Fibroblast of mammary gland (primary cell): ENCODE measurements at places on chromosomes 7 and 10.

DNA sequence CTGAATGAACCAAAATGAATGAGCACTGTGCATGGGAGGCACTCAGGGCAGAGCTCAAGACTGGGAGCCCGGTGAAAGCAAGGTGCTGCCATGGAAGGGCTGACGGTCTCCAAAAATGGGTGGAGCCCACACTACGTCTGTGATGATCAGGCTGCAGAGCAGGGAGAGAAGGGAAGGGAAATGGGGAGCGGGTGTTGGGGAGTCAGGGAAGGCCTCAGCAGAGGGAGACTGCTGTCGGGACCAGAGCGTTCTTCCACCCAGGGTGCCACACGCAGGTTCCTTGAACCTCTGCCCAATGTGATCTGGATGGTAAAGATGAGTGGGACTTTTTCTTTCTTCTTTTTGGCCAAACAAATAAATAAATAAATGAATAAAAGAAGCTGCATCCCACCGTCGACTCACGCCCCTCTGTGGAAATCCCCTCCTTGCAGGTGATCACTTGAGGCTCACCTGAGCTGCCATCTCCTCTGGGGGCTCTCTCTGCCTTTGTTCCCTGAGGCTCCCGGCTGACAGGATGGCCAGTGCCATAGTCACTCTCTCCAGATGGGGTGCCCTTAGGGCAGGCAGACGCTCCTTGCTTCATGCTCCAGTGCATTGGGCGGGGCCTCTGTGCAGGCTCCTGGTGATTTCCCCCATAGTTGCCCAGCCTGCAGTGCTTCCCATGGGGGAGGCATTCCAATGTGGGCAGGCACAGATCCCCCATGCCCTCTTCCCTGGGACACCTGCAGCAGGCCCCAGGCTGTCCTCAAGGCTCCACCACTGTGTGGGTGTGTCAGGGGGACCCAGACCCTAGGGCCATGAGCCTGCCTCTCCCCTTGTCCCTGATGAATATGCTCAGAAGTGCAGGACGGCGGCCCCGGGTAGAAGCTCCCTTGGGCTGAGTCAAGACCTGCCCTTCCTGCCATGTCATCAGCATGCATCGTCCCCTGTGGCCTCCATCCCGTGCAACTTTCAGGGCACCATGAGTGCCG, 131.8 kb downstream of the PTPN20 start:
- DNase-seq: no peak

DNA sequence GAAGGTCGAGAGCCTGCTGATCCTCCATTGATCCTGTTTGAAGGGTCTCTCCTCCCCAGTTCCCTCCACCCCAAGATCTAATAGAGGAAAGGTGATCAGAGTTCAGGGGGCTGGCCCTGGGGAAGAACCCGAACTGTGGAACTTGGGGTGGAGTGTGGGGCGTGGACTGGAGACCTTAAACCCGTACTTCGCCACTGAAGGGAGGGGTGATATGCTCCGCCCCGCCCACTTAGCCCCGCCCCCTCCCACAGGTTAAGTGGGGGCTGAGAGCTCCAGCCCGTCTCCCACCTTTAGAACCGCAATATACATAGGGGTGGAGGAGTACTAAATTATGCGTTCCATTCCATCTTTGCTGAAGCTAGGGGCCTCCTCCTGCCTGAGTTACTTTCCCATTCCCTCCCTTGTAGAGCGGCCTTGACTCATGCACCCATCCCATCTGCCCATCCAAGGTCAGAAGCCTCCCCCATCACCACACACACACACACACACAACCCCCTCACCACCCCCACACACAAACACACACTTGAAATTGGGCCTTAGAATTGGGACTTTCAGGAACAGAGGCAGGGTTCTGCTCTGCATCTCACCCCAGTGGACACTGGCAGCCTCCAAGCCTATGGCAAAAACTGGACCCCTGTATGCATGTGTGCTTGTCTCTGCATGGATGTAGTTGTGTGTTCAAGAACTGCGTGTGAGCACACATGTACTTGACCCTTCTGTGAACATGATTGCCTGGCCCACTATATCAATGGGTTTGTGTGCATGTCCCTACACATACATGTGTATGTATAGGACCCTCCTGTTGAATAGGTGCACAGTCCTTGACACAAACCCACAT, 991 bp downstream of the SEMA4G start:
- DNase-seq: no peak

- no peak for DNase-seq
Measured at GRCh38 chr7:17022920-17023319, 141.1 kb upstream of the AGR3 start.

DNA sequence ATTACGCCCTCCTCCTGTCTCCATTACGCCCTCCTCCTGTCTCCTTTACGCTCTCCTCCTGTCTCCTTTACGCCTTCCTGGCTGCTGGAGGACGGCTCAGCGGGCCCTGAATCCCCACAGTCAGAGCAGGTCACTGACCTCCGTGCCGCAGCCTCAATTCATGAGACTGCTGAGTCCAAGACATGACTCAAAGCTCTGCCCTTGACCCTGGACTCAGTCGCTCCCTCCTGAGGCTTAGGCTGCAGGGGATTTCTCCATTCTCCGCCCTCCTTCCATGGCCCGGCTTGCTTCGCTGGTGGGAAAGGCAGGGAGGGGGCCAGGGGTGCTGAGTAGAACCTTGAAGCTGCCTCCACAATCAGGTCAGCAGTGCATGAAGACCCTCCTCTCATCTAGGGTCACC, 21.0 kb upstream of the FOXL3 start:
- no peak for DNase-seq

DNA sequence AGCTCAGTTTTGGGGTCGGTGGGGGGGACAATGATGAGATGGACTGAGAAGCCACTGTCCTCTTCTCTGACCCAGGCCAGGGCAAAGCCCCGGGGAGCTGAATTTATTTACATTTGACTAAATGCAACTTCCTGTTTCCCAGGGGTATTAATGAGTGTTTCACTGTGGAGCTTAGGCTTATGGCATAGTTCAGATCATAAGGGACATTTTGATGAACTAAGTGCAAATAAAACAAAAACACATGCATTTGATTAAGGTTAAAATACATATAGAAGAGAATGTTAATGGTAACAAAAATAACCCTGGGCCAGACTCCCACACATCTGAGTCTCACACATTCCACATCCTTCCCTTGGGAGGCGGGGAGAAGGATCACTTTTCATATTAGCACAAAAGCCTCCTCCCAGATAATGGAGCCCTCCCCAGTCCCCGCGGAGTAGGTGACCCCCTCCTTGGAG, 320.6 kb downstream of the FRMD4A start:
- DNase-seq: peak; percentile 87

GRCh38 chr10:65284495-65285041, 1641.3 kb upstream of the LRRTM3 start:
- no peak for DNase-seq

DNA sequence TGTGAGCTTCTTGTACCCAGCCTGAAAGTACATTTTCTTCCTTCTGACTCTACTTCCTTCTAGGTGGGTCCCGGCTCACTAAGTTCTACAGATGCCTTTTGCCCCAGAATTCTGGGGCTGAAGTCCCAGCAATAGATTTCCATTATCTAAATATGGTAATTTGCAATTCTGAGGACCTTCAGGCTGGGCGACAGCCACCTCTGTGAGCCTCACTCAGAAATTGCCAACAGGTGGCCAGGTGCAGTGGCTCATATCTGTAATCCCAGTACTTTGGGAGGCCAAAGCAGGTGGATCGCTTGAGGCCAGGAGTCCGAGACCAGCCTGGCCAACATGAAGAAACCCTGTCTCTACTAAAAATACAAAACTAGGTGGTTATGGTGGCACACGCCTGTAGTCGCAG, 23.7 kb downstream of the CREM start:
- DNase-seq: no peak

DNA sequence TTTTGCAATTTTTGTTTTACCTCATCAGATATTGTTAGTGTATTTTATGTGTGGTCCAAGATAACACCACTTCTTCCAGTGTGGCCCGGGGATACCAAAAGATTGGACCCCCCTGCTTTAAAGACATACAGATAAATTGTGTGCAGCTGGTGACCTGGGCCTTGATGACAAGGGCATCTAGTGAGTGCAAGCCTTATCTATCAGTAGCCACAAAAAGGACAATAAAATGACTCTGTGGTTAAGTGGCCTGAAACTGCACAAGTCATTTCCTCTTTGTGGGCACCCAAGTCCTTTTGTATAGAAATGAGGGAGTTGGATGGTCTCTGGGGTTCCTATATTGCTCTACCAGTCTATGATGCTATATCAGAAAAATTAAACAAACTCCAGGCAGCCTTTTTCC, 98.1 kb downstream of the PARD3 start:
- DNase-seq: no peak

GRCh38 chr7:7178081-7178480, 4.3 kb upstream of the C1GALT1 start:
- DNase-seq: no peak

DNA sequence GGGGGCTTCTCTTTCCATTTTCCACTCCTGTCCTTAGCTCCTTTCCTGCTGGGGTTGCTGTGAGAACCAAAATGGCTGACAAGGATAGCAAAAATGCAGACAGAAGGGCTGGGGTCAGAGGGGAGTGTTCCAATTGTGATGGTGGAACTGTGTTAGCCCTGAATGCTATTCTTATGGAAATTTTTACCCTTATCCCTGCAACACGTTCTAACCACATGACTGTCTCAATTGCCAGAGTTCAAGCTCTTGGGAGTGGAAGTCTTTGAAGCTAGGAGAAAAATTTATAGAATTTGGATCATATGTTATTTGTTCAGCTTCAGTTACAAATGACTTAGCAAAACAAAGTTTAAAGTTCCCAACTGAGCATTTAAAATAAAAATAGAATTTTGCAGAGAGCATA, 134.1 kb downstream of the ADCYAP1R1 start:
- DNase-seq: no peak

DNA sequence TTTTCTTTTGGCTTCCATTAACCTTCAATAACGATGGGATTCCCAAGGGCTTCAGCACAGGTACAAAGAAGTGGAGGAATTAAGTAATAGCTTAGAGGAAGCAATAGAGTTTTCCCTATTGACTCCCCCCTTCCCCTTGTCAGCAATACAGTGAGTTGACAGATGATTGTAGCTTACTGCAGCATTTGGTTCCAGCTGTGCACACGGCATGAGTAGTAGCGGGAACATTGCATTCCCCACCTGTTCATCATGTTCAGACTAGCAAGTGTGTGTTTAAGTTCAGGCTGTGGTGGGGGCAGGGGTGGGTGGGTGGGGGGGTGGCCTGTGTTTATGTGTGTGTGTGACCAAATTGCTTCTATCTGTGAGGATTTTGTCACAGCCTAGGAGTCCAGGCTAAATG, 4.6 kb upstream of the ADRA2A start:
- DNase-seq: no peak

GRCh38 chr7:133556048-133556447, 303.2 kb downstream of the EXOC4 start:
- no peak for DNase-seq

DNA sequence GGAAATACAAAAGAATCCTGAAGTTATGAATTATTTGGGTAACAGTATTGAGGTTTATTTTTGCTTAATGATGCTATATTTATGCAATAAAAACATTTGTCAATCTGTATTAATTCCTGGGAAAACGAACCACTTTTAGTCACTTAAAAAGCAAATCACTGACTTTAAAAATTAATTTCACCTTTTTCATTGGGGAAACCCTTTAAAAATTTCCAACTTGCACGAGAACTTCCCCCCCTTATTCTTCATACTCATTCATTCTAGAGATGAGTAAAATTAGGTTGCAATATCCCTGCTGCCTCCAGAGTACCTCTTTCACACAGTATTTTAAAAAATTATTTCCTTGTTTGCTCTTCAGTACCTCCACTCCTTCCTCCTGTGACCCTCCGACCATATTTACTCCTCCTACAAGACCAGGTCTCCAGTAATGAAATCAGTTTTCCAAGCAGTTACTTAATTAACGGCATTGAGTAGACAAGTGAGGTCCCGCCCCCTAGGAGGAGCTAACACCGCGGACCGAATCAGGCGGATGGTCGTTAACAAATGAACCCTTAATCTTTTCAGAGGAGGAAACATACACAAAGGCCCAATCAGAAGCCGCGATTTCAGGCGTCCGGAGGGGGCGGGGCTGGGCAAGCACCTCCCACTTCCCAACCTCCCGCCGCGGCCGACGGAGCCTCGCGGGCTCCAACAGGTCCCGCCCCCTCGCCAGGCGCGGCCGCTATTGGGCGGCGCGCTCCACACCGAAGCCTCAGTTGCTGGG, 465 bp upstream of the TRIM24 start:
- peak; percentile 96 for DNase-seq

GRCh38 chr7:28618383-28618782, 206.1 kb downstream of the CREB5 start:
- no peak for DNase-seq

GRCh38 chr10:11272915-11273389, 255.3 kb downstream of the CELF2 start:
- no peak for DNase-seq

DNA sequence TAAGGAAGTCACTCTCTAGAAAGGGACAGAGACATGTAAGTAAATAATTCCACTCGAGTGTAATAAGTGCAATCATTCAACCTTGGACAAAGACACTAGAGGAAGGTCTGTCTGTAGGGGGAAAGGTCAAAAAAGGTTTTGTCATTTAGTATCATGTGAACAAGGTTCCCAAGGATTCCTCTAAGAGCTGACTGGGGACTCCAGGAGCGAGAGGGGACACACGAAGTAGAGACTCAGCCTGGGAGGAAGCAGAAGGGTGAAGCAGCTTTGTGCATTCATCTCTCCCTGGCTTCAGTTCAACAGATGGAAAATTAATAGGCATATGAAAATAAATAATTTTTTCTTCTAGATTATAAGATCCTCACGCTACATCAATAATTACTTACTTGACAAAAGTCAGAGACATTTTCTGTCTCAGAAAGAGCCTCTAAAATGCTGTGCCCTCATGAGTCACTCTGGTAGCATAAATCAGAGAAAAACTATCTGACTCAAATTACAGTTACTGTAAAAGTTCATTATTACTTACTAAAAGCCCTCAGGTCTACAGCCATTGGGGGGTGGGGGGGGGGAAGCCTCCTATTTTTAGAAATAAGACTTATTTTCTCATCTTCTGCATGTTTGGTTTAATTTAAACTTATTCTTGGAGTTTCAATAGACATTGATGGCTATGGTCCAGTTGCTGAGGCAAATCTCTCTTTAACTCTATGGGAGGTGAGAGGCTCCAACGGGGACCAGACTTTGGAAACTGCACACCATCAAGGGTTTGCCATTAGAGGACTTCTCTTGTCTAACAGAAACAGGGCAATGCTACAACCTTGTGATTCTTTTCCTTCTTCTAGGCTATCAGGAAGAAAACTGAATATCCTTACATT, 275.1 kb upstream of the KLF14 start:
- peak; percentile 65 for DNase-seq

DNA sequence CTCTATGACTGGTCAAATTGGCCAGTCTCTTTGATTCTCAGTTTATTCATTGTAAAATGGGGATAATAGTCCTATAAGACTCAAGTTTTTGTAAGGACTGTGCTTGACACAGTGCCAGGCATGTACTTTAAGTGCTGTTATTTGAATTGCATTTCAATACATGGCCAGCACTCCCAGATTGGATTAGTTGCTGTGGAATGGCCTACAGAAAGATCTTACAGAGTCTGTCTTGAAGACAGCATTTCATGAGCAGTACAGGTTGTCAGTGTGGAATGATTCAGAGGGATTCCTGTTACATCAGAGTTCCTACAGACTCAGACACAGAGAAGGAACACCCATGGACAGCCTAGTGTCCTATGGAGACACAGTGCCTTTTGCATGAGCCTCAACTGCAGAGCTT, 238.1 kb upstream of the BMPER start:
- peak; percentile 52 for DNase-seq

GRCh38 chr10:92757066-92757710, 67.4 kb downstream of the HHEX start:
- DNase-seq: peak; percentile 54

GRCh38 chr7:67453580-67454380, 457.1 kb downstream of the TYW1 start:
- DNase-seq: no peak

- DNase-seq: no peak
Measured at GRCh38 chr10:6187278-6187677, 15.5 kb upstream of the PFKFB3 start.
